ENCODE measurements at places on chromosomes 5 and 9.

DNA sequence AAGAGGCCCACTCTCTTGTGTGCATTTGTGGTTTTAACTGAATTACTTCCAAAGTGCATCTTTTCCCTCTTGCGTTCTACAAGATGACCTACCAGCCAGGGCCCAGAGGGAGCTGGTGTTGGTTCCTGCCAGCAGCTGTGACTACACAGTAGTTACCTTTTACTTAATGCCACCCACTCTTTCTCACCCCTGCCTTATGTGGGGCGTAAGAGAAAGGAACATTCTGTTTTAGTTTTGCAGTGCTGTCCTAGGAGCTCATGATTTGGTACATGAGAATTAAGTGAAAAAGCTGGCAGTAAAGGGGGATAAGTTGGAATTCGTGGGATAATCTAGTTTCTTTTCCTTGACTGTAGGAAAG is 45.4 kb downstream of the RCL1 start:
- no peak for DNase-seq

DNA sequence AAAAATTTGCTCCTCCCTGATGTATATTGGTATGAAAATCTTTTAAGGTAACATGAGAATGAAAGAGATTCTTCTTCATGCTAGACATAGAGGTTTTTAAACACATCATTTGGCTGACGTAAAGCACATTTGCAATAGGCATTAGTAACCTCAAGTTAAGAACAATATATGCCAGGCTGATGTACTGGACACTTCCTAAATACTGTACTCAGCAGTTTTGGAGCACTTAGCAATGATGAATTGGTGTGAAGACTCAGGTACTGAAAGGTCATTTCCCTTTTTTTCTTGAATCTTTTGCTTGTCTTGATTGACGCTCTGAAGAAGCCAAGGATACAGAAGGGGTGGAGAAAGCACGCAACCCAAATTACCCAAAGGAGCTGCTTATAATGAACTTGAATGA is 322.5 kb downstream of the PDE4D start:
- DNase-seq = no peak

GRCh38 chr5:7781899-7782298 is 69.0 kb downstream of the CFAP90 start:
- DNase-seq = no peak

- no peak for DNase-seq
Measured at GRCh38 chr9:109411069-109411761, 86.9 kb downstream of the PTPN3 start.

DNA sequence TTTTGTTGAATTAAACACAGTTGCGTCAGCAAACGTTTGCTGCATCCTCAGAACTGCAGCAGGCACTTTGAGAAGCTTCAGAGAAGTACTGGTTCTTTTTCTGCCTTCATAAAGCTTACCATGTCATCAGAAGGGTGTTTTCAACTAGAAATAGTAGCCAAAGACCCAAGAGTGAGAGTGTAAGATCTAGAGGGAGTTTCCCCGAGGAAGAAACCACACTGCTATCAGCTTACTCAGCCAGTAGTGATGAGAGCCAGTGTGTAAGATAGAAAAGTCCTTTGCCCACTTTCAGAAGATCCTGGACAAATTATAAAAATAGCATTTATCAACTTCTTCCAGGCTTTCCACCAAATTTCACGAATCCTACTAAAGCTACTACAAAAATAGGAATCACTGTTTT is 154.5 kb downstream of the PAPPA start:
- DNase-seq = no peak

DNA sequence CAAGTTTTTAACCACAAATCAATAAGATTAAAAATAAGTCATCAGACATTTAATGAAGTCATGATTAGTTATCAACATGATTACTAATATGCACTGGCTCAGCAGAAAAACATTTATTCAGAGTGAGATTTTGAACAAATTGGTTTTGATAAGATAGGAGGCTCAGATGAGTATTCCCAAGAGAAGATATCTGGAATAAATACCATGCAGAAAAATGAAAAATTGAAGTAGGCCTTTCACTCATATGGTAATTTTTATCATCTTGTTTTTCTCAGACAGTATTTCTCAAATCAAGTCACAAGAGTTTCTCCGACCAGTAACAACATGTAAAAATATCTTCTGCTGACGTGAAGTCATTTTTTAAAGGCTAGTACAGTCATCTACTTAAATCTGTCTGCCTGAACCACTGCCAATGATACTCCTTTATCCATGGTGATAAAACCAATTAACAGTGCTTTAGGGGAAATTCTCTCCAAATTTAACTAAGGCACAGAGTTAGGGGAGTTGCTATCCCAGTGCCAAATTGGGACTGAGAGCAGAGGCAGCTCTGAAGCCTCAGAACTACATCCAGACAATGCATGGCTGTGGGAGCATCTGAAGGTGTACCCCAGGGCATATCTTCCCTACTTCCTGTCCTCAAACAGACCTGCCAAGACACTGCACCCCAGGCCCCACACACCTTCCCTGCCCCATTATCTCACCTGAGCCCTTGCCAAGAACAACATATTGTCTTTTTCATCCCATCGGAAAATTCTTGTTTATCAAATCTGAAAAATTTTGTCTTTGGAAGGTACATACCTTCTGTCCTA is 105.5 kb upstream of the TSLP start:
- DNase-seq = no peak

GRCh38 chr9:96391021-96391765 is 7.7 kb upstream of the SLC35D2 start:
- no peak for DNase-seq

GRCh38 chr5:43037636-43038495 is 2.3 kb downstream of the ANXA2R start:
- DNase-seq = no peak

- no peak for DNase-seq
Measured at GRCh38 chr5:10745133-10745532, 15.9 kb downstream of the DAP start.

DNA sequence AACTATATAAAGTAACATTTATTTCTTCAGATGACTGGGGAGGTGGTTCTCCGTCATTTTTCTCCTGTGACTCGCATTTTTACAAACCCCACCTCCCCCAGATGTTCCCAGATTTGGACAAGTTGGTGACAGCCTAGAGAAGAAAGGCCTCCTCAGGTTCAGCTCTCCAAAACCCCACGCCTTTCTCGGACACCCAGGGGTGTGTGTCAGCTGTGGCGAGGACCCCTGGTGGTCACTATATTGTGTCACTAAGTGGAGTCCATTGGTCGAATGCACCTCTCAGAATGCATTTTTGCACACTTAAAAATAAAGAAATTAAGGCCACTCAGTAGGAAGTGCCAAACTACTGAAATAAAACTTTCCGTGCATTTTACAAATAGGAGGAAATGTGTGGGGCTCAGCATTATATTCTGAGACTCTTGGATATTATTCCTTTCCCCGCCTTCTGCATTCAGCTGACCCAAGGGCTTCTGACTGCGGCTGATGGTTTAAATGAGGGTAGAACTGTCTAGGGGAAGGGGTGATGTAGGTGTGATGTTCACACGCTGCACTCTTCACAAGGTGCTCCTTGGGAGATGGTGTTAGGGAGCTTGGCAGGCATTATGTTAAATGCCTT is 47.6 kb downstream of the ACO1 start:
- DNase-seq = peak; percentile 31
